Activated CD4-positive, alpha-beta memory T cell treated with anti-CD3 and anti-CD28 coated beads, Interleukin-2, amount 10 ng/mL, durations not matched to agents 7 days and 5 days (primary cell): ENCODE measurements at places on chromosomes 3 and 15. TPM values are rescaled to one million over a fixed set of nuclear protein-coding genes. Genes with fewer than 3 reads are reported as not detected.

NIT2 gene
- total RNA-seq: 36.8 TPM

TRA2B gene
- 194 TPM for total RNA-seq

DNA sequence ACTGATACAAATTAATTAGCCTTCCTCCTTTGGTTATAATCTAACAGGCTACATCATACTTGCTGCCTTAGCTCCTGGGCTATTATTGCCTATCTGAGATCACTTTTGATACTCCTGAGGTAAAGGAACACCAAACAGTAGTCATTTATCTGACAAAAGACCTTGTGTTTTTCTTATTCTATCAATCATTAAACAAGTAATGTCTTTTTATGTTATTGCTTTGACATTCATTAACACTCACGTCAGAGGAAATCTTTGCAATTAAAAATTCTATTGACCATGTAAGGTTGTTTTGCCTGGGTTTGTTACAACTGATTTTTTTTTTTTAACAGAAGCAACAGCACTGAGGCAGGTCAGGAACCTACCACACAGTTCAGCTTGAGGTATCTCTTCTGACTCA lies 366.3 kb downstream of the MECOM start:
- H3K4me3 ChIP-seq: no peak overlapping the region
- H3K27ac ChIP-seq: no peak overlapping the region
- no peaks in the 10 kb centered on the region for H3K36me3 ChIP-seq
- H3K4me1 ChIP-seq: no peaks in the 10 kb centered on the region
- H3K27me3 ChIP-seq: no peaks in the 10 kb centered on the region

- DNase-seq: no peak
- peaks cover 55% of the 10 kb centered on the region for H3K36me3 ChIP-seq
- H3K27me3 ChIP-seq: no peaks in the 10 kb centered on the region
- no peak overlapping the region for H3K4me3 ChIP-seq
- no peak overlapping the region for H3K27ac ChIP-seq
- peaks cover 9% of the 10 kb centered on the region for H3K4me1 ChIP-seq
Observed at GRCh38 chr15:59668556-59668955, 11.2 kb upstream of the GTF2A2 start.

GRCh38 chr15:31887246-31887645 lies 143.1 kb upstream of the CHRNA7 start:
- H3K4me1 ChIP-seq: no peaks in the 10 kb centered on the region
- no peak overlapping the region for H3K4me3 ChIP-seq
- DNase-seq: no peak
- H3K36me3 ChIP-seq: no peaks in the 10 kb centered on the region
- no peak overlapping the region for H3K27ac ChIP-seq
- peaks cover 13% of the 10 kb centered on the region for H3K27me3 ChIP-seq
